ENCODE measurements at places on chromosomes 3 and 15. TPM values are rescaled to one million over a fixed set of nuclear protein-coding genes. Genes with fewer than 3 reads are reported as not detected.

SERINC4 gene
- 0.23 TPM for total RNA-seq

GRCh38 chr15:40756938-40757337, 1.9 kb upstream of the RMDN3 start:
- DNase-seq = no peak

ARPIN gene
- 23.3 TPM for total RNA-seq

DNA sequence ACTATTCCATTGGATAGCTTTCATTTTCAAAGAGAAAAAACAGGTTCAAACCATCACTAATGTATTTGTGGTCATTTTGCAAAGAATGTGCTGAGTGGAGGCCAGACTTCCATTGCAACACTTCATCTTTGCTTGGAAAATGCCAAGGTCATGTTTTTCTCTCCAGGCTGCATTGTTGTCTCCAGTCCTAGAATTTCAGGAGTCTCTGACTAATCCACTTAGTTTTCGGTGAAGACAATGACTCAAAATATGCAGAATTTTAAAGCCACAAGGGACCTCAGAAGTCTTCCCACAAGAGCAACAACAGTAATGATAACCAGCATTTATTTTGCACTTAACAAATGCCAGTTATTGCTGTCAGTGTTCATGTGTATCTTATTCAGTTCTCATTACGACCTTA, 277.0 kb downstream of the RYR3 start:
- no peak for DNase-seq

DNA sequence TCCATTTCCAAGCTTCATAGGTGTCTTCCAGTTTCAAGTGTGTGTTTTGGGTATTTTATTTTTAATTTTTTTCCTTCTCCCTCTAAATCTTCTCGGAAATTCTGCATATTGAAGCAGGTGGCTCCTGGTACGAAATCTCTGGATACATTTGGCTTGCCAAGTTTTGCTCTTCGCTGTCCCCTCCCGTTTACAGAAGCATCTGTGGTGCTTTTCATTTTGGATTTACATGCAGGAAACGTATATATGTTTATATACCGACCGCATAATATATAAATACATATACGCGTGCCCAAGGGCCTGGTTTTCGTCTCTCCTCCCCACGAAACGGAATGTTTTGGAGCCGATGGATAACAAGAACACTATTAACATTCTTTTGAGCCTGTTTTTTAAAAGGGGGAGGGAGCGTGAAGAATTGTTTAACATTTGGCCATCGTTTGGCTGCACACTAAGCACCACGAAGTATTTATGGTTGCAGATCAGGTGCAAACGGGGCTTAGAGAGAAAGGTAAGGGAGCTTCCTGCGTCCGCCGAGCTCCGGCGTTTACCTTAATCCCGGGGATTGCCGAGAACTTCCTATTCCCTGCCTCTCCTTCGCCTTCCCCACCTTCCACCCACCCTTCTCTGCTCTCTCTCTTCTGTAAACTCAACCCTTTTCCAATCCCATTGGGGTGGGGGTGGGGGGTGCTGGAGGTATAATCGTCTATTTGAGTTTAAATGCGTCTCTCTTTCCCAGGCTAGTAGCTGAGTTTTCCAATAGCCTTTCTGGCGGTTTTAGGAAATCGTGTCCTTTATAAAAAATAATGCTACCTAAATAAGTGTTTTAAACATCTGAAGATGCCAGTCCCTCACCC, 1.1 kb upstream of the NLGN1 start:
- peak; percentile 12 for DNase-seq

TAGLN3 gene
- total RNA-seq = not detected

GRCh38 chr15:81000624-81001151, at the start of gene TLNRD1:
TLNRD1 (plus strand) TSS chr15:81000923; CDS start chr15:81002272, 1,349 bp downstream.
- peak; percentile 90 for DNase-seq

DNA sequence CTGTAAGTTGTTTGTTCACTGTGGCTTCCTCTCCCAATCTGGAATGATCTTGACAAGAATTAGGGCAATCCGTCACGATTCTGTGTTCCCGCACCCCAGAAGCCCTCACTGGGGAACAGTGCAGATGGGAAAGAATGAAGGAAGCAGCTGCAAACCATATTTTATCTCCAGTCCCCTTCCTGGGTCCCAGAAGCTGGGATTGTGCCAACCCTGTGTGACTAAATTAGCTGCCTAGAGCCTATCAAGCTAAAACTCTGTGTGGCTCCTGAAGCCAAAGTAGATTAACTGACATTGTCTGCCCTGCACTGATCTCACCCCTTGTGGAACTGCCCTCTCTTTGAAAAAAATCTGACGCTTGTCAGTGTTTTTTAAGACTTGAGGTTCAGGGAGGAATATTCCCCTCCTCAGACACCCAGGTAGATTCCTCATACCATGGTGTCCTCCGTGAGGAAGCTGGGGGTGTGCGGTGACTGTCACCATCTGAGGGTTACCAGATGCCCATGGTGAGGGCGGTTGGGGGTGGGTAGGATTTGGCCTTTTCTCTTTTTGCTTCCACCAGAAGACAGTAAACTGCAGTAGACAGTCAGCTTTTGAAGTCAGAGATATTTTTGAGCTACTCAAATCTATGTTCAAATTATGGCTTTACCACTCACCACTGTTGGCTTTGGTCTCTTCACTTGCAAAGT, 358.3 kb upstream of the TPM1 start:
- DNase-seq = no peak
